ENCODE measurements at places on chromosomes 3 and 15.
A peak's percentile ranks its signal among the peaks of the same experiment; 100 is the strongest.

DNA sequence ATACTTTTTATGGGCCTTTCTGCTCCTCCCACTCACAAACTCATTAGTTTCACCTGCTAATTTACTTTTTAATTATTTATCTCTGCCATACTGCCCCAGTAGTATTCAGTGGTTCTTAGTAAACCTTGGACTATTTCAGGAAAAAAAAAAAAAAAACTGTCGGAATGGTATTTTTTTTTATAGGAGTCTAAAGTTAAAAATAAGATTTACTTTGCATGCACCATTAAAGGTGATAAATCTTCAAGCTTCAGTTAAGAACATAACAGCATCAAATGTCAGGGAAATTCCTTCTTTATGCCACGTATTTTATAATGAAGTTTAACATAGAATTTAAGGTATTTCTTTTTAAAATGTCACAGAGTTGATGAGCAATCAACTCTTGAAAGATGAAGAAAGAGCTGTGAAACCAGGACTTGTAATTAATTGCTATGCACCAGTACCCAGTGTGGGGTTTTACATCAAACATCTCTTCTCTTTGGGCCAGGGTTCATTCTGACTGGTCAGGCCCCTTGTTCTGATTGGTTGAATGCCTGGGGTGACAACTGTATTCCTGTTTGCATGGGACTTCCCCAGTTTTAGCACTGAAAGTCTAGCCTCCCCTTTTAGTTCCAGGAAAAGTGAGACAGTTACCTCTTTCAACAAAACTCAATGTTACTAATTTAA, 40.3 kb upstream of the PTPRG start:
- DNase-seq = no peak

GRCh38 chr3:120393761-120394160, 44.6 kb upstream of the LRRC58 start:
- DNase-seq = no peak

DNA sequence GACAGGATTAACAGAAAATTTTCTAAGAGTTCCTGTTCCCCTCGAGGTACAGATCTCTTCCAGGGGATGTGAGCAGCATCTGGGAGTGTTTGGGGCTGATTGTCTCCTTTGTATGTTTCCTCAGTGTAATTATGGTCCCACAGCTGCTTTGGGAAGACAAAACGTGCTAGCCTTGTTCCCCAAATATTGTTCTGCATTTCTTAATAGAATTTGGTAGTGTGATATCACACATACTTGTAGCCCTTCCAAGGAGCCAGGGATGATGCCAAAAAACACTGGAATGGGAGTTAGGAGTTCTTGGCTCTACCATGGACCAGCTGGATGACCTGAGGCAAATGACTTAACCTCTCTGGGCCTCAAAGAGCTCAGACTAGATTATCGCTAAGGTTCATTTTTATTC, 19.0 kb upstream of the AGBL1 start:
- DNase-seq = no peak

GRCh38 chr3:107421170-107421792, 44.0 kb downstream of the CCDC54 start:
- no peak for DNase-seq

GRCh38 chr3:141941093-141941492, 64.7 kb downstream of the ATP1B3 start:
- DNase-seq = no peak

GRCh38 chr3:54273791-54274190, 151.4 kb downstream of the CACNA2D3 start:
- DNase-seq = no peak

- DNase-seq = no peak
Observed at GRCh38 chr3:181213347-181213746, 223.8 kb upstream of the DNAJC19 start.

- no peak for DNase-seq
Observed at GRCh38 chr15:36831125-36831903, 251.9 kb downstream of the CDIN1 start.

- no peak for DNase-seq
Observed at GRCh38 chr15:95946241-95946640, 384.3 kb upstream of the NR2F2 start.

DNA sequence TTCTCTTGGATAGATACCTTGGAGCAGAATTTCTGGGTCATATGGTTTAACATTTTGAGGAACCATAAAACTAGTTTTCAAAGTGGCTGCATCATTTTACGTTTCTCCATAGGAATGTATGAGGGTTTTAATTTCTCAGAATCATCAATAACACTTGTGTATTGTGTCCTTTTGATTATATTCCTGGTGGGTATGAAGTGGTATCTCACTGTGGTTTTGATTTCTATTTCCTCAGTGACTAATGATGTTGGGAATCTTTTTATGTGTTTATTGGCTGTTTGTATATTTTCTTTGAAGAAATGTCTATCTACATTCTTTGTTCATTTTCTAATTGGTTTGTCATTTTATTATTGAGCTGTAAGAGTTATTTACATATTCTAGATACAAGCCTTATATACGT, 28.8 kb downstream of the CDIN1 start:
- no peak for DNase-seq

DNA sequence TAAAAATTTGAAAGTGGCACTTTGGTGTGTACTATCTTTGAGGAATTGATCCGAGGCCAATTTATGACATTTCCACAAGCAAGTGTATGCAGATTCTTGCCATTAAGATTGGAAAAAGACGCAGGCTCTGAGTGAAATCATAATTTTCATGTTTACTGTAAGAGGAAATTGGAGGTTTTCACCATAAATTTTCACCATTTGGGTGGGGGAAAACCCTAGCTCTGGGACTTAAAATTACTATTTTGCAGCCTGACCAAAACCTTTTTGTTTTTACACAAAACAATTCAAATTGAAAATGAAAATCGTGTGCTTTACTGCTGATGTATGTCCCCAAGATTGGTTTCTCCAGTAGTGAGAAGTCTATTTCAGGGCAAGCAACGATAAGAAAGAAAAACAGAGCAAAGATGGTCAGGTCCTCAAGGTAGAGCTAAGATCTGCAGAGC, 282.6 kb downstream of the FOXP1 start:
- no peak for DNase-seq

GRCh38 chr3:35664460-35664919, 25.2 kb downstream of the ARPP21 start:
- DNase-seq = peak; percentile 89

- no peak for DNase-seq
Observed at GRCh38 chr15:95169541-95170459, 938.4 kb downstream of the MCTP2 start.

GRCh38 chr3:152718810-152719209, 116.1 kb upstream of the P2RY1 start:
- DNase-seq = no peak

- DNase-seq = no peak
Observed at GRCh38 chr3:165749821-165750220, 87.4 kb downstream of the BCHE start.

GRCh38 chr3:52200981-52201679, 3.2 kb downstream of the ALAS1 start:
- no peak for DNase-seq

DNA sequence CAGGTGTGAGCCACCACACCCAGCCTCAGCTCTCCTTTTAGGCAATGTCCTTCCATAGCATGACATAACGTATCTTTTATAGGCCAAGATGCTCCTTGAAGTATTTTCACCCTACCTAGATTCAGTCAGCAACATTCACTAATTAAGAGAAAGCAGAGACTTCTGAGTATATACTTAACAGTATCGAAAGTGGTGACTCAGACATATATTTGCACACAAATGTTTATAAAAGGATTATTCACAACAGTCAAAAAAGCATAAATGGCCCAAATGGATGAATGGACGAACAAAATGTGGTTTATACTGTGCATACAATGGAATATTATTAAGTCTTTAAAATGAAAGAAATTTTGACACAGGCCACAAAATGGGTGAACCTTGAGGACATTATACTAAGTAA, 108.6 kb downstream of the ZNF385D start:
- DNase-seq = no peak

- DNase-seq = no peak
Observed at GRCh38 chr3:182895513-182896112, 84.7 kb downstream of the DCUN1D1 start.

GRCh38 chr3:45109771-45110508, 36.2 kb downstream of the CDCP1 start:
- DNase-seq = no peak

GRCh38 chr15:87919064-87919463, 337.5 kb downstream of the NTRK3 start:
- DNase-seq = no peak

DNA sequence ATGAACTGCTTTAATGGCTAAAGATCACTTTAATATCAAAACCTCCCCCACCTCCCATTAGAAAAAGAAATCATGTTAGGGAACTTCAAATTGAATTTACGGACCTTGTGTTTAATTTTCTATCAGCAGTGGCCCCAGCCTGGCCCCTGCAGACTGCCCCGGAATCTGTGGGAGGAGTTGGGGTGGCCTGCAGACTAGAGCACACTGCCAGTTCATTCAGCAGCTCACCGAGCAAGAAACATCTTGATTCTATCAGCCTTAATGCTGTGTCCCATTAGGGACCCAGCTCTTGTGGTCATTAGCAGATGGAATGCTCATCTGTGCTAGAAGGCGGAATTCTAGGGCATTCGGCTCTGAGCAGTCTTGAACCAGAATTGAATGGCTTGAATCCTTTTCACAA, 54.2 kb downstream of the FLNB start:
- DNase-seq = no peak

DNA sequence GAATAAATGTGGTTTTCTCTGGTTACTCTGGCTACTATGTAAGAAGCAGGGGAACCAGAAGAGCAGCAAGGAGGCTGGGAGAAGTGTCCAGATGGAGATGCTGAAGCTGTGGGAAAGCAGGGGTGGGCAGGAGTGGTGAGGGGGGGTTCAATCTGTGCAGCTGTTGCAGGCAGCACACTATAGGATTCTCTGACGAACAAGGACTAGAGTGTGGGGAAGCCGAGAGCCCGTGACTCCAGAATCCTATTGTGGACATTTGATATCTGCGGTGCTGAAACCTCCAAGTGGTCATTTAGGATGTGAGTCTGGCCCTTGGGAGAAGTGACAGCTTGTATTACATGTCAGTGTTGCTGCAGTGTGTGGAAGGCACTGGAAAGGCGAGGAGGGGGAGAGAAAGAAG, 60.5 kb downstream of the GABRB3 start:
- no peak for DNase-seq

DNA sequence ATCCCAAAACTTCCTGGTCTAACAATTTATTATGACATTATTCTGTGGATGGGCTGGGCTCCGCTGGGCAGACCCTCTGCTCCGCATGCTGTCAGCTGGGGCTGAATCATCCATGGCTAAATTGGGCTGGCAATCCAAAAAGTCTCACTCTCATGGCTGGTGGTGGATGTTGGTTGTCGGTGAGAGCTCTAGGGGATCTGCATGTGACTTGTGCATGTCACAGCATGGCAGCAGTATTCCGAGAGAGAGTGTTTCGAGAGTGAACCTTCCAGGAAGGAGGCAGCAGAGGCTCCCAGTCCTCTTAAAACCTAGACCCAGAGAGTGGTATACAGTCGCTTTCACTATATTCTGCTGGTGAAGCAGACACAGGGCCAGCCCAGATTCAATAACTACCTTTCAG, 9.9 kb downstream of the RARB start:
- DNase-seq = no peak
